Cardiac muscle cell (in vitro differentiated cells and primary cell): ENCODE measurements at places on chromosomes 6 and 20.

- DNase-seq: no peak
These were observed 35.0 kb downstream of the COL19A1 start for GRCh38 chr6:69901361-69901760.

DNA sequence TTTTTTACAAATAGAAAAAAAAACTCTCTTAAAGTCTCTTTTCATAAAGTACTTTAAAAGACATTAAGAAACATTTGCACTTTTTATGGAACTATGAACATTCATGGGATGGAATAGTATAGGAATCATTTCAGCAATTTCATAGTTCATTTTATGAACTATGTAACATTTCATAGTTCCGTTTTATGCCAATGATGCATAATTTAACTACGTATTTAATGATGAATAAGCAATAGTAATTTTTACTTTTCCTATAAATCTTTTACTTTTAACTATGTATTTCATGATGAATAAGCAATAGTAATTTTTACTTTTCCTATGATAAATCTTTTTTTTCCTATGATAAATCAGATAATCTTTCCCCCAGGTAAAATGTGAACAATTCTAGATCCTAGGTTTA is 47.7 kb downstream of the FAM184A start:
- DNase-seq: no peak

GRCh38 chr6:79238919-79239318 is 4.4 kb upstream of the HMGN3 start:
- no peak for DNase-seq

- DNase-seq: no peak
These were observed 696 bp downstream of the CALHM5 start for GRCh38 chr6:116512111-116512559.

- no peak for DNase-seq
These were observed 19.0 kb upstream of the SLC16A10 start for GRCh38 chr6:111068109-111068865.

GRCh38 chr20:62800314-62801259 is 4.0 kb upstream of the OGFR start:
- DNase-seq: no peak
